CD8-positive, alpha-beta memory T cell (primary cell): ENCODE measurements at places on chromosomes 16 and 17.

GRCh38 chr17:32315171-32315570 is 26.8 kb downstream of the C17orf75 start:
- DNase-seq = no peak

GRCh38 chr16:84967828-84968227 is 43.5 kb downstream of the ZDHHC7 start:
- no peak for DNase-seq

DNA sequence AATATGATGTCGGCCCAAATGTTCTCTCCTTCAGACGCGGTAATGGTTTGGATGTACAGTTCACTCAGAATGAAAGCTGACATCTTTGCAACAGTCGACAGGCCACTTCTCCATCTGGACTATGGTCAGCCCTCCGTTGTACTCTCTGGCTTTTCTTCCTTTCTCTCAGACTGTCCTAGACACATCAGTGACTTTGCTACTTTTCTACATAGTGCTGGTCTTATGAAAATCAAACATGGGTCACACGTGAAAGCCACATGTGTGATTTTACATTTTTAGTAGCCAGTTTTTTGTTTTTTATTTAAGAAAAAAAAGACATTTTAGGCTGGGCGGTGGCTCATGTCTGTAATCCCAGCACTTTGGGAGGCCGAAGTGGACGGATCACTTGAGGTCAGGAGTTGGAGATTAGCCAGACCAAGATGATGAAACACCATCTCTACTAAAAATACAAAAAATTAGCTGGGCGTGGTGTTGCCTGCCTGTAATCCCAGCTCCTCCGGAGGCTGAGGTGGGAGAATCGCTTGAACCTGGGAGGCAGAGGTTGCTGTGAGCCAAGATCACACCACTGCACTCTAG is 644.1 kb downstream of the KCNJ2 start:
- DNase-seq = no peak

GRCh38 chr17:2176499-2177169 is 121.7 kb downstream of the HIC1 start:
- no peak for DNase-seq

DNA sequence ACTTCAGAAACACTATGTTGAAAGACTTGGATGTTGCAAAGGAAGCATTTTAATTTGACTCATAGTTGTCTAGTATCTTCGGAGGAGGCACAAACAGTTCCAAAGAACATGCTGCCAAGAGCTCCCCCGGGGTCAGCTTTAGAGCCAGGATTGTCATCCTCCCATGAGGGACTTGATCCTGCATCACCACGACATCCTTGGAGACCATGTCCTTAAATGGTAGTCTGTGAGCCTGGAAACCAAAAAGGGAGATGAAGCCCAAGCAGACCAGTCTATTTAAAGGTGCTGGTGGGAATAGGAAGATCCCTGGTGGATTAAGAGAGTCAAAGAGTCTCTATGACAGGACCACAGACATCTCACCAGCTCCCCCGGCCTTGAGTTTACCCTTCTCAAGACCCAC is 33.3 kb upstream of the DYNLRB2 start:
- DNase-seq = no peak

DNA sequence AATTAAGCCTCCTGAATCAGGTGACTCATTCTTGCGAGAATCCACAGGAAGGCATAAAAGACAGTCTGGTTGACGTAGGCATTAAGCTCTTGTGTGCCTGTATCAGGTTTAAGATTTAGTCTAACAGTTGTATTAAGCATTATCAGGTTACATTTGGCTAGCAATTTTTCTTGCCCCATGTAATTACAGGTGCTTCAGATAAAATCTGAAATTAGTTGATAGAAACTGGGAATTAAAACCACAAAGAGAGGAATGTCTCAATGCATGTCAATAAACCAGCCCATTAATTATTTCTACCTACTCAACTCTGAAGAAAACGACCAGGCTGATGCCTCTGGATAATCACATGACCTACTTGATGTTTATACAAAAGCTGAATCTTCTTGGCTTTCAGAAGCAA is 217.2 kb downstream of the CA10 start:
- no peak for DNase-seq
